Breast epithelium (tissue), 4 donors: ENCODE measurements at places on chromosomes 2 and 18.

DNA sequence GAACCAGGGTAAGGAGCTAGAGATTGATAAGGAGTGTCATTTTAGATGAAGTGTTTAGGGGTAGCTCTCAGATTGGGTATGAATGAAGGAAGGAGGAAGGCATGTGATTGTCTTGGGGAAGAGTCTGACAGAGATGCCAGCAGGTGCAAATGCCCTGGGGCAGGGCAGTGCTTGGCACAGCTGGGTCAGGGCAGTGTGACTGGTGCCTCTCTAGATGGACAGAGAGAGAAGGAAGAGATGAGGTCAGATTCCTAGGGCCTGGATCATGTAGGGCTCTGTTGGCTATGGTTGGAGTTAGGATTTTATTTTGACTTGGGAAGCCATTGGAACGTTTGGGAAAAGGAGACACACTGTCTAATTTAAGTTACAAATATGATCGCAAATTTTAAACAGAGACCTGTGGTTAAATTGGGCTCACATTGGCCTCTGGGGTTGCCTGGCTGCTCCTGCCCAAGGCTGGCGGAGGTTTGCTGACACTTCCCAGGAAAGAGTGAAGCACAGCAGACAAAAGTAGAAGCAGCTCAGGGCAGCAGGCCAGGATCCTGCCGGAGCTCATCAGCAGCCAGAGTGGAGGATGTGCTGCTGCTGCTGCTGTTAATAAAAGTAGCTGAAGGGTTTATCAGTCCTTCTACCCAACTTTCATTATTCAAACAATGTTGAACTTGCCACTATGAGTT, 32.7 kb upstream of the FHL2 start:
- DNase-seq = peak; percentile 63

GRCh38 chr2:216408426-216409290, 3.6 kb upstream of the SMARCAL1 start:
- DNase-seq = no peak

DNA sequence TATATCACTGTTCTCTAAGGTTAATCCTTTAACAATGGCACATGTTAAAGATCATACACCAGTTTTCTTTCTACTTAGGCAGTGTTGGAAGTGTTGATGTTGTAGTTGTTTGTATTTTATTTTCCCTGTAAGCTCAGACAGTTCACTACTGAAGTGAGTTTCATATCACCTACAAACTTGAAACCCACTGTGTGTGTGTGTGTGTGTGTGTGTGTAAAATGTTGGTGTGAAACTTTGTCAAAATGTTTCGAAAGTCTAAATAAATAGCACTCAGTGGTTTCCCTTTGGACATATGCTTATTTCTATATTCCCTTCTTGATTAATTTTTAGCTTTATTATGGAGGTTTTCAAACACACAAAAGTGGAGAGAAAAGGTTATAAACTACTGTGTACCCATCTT, 79.8 kb upstream of the CAVIN2 start:
- DNase-seq = no peak

DNA sequence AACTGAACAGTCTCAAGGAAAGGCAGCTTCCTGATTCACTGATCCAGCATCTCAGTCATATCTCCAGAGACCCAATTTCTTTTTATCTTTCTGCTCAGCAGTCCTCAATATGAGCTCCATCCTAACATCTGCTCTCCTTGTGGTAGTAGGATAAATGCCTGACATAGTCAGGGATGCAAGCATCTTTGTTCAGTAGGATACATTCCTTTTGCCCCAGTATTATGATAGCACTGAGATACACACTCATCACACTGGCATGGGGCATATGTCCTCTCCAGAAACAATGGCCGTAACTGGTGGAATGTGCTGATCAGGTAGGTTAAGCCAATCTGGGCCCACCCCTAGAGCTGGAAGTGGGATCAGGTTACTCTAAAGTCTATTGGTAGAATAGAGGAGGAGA, 207.2 kb downstream of the ETAA1 start:
- DNase-seq = no peak

DNA sequence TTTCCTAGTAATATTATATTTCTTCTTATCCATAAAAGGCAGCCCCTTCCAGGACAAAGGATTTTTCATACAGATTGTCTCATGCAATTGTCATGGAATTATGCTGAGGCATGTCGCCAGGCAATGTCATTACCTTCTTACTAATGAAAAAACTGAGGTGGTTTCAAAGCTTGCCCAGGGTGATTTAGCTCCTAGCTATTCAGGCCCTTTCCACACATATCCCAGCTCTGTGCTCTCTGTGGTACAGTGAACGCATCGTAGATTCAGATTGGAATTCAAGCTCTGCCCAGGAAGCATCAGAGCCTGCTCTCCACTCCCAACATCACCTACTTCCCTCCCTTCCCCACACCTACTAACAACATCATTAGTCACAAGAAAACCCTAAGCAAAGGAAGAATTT, 60.1 kb downstream of the ATP8B1 start:
- DNase-seq = no peak

GRCh38 chr2:134460583-134460998, 206.7 kb downstream of the MGAT5 start:
- DNase-seq = peak; percentile 62

GRCh38 chr2:29753671-29754444, 167.5 kb downstream of the ALK start:
- no peak for DNase-seq

DNA sequence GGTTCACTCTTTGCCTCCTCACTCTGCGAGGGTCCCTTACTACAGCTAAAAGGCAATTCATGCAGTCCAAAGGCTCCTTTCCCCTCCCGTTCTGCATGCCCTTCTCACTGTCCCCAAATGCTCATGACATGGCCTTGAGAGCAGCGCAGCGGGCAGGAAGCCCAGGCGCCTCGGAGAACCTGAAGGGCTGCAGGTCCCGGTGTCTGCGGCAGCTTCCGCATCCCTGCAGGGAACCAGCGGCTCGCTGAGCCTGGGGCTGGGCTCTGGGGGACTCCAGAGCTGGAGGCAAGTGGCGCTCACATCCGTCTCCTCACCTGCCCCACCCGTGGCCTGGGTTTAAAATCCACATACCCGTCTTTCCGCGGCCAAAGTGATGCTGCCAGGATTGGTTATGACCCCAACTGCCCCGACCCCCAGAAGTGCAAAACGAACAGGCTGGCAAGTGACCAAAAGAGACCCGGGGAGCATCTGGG, 462 bp upstream of the CIDEA start:
- no peak for DNase-seq

DNA sequence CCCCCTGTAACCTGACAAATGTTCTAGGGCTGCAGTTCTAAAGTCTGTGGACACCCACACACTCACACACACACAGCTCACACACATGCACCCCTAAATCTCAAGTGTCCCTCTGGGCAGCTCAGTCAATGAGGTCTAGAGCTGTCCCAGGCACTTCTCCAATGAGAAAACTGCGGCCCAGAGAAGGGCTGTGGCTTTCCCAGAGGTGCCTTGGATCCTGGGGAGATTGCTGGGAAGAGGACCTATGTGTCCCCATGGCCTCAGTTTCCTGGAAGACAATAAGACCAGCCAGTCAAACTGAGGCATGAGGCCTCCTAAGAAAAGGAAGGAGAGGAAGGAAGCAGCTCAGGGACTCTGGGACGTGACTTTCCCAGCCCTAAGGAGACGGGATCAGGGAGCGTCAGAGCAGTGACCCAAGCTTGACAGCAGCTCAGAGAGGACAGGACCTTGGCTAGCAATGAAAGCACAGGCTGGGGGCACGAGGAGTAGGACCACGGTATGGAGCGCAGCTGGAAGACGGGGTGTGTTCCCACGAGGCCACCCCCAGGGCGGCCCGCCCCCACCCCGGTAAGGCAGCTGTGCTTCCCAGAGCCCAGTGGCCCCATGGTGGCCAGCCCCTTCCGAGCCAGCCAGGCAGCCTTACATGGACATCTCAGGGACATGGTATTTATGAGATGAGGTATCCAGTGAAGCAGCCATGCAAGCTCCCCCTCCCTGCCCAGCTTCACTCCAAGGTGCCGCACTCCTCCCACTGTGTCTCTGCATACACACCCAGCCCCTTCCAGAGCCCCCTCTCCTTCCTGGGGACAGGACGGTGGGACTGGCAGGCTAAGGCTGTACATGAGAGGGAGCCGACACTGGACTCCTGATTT, 46.0 kb downstream of the TNS1 start:
- no peak for DNase-seq

GRCh38 chr2:15614545-15615300, 23.1 kb downstream of the DDX1 start:
- no peak for DNase-seq

DNA sequence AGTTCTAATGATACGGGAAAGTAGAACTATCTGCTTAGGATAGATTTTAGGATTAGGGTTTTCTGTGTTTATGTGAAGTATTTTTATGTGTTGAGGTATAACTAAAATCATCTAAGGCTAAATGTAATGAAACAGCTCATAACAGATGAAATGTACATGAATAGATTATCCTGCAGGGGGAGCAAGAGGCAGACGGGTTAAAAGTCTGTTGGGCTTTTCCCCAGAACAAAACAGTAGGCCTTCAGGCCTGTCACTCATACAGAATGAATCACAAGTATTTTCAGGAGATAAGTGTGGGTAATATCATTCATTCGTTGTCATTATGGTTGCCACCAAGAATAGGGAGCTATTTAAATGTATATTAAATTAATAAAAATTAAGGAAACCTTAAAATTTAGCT, 107.9 kb upstream of the IL1R2 start:
- no peak for DNase-seq

- DNase-seq = peak; percentile 23
Measured at GRCh38 chr2:39435741-39436591, 1.1 kb downstream of the MAP4K3 start.

GRCh38 chr18:45059695-45060094, 379.0 kb downstream of the SETBP1 start:
- no peak for DNase-seq

DNA sequence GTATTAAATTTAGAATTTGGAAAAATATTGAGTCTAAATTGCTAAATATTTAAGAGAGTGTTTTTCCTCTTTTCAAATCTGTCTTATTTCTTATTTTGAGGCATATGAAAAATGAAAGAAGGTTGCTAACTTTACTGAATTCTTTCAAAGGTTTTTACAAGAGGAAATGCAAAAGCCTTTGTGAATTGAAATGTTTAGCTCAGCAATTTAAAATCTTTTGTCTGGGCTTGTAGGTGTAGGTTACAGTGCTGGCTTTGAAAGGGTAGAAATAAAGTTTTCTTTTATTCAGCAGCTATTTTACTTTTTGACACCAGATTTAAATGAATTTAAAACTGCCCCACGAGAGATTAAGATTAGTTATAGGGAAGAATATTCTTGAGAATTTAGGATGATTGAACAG, 192.0 kb downstream of the CDH7 start:
- DNase-seq = no peak

DNA sequence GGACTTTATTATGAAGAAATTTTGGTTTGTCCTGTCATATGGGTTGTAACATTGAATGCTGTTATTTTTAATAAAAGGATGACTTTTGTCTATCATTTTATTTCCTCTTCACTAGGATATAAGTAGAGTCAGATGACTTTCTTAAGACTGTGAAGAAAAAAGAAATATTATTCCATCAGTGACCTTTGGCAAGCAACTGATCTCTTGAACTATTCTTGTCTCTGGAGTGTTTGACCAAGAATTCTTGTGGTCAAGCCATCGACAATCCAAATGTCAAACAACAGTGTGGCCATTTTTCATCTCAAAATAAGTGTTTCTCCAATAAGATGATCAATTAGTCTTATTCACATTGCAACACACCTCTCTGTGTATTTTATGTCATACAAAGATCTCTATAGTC, 24.9 kb downstream of the HOXD1 start:
- no peak for DNase-seq

GRCh38 chr18:9209279-9209678, 72.7 kb downstream of the ANKRD12 start:
- no peak for DNase-seq

DNA sequence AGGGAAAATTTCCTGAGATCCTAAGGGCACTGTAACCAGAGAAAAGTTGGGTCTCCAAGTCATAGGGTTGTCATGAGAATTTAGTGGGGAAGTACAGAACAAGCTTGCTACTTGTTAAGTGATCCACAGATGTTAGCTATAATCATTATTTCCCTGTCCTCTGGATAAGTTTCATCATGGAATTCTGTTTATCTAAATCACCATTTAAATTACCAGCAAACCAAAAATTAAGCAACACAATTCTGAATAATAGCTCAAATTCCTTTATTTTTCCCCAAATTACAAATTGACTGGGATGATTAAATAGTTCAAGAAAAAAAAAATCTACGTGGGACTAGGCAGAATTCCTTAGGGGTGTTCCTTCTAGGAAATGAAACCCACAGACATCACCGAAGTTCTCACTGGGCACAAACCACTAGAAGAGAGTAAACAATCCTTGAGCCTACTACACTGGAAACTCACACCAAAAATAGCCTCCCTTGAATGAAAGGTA, 159.5 kb downstream of the COL6A3 start:
- DNase-seq = no peak

GRCh38 chr2:205539603-205540002, 142.7 kb upstream of the NRP2 start:
- DNase-seq = no peak

DNA sequence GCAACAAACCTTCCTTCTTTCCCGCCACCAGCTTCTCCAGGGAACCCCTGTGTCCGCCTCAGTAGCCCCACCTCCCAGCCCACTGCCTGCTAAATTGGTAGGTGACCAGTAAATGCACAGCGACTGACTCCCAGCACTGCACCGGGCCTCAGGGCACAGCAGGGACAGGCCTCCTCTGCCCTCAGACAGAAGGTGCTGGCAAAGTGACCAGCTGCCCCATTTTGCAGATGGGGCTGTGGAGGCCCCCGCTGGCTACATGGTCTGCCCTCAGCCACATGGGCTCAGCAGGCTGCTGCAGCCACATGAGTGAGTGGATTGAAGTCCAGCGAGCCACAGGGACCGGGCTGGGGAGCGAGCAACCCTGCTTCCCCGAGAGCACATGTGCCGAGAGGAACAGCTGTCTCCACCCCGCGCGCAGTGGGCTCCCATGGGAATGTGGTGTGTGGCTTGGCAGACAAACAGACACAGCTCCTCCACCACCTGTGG, 7.8 kb upstream of the NPPC start:
- DNase-seq = no peak
